ENCODE measurements at places on chromosomes 11 and 22.
A peak's percentile ranks its signal among the peaks of the same experiment; 100 is the strongest.

GRCh38 chr11:120141768-120142423 lies 4.0 kb upstream of the TRIM29 start:
- no peak for DNase-seq

DNA sequence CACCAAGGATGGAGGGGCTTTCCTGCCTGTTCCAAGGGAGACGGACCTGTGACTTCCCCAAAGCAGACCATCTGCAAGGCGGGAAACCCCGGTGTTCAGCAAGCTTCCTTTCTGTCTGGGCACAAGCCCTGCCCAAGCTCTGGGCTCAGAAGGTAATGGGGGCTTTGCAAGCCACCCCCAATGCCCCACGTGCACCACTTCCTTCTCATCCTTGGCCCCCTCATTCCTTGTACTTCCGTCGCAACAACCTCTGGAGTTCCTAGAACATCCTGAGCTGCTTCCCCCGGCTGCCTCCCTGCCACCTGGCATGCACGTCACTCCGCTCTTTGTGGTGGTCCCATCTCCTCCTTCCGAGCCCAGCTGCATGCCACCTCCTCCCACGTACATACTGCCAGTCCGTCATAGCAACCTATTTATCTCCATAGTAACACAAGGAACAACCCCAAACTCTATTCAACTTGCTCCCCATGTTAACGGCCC lies 3.9 kb downstream of the MYEOV start:
- DNase-seq, result no peak

- DNase-seq, result no peak
These were observed 218.6 kb downstream of the ARHGAP42 start for GRCh38 chr11:100905684-100906083.

GRCh38 chr11:132373405-132374143 lies 1003.2 kb downstream of the NTM start:
- no peak for DNase-seq

DNA sequence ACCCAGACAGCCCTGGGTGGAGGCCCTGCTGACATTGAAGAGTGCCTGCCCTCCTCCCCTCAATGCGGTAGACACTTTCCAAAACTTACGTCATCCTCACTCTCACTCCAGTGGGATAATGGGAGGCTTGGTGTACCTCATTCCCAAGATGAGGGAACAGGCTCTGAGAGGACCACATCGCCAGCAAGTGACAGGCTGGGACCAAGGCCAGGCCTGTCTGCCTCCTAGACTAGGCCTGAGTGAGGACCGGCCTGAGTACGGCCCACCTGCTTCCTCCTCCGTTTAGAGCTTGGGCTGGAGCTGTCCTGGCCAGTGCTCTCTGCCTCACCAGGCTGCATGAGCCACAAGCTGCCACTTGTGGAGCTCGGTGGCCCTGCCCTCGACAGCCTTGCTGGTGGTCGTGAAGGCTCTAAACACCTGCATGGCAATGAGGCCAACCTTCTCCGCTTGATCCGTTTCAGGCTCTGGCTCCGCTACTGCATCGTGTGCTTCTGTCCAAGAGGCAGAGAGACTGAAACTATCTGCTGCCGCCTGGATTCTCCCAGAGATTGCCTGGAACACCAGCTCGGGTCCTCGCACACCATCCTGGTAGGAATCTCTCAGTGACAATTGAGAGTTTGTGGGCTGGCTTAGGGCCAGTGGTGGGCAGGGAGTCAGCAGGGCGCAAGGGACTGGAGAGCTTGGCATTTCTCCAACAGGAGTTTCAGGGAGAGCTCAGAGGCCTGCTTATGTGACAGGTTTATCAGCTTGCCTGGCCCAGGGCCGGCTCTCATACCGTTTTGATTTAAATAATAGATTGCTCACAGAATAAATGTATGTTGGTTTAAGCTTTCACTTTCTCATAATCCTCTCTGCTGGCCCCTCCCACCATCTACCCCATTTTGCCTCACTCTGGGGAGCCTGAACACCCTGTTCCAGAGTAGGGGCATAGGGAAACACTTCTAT lies 9.4 kb downstream of the LRRC75B start:
- no peak for DNase-seq

DNA sequence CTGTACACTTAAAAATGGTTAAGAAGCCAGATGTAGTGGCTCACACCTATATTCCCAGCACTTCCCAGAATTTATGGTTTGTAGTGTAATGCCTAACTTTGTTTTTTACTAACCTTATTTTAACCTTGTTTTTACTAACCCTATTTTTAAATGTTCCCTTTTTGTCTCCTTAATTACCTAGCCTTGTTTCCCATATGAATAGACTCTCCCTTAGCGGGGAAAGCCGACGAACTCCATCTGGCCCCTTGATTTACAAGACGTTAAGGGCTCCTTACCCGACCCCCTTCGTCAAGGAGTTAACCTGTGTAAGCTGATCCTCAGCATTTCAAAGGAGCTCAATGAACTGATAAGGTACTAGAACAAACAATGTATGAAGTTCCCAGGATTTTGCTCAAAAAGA lies 17.1 kb downstream of the APOBEC3H start:
- DNase-seq, result no peak

DNA sequence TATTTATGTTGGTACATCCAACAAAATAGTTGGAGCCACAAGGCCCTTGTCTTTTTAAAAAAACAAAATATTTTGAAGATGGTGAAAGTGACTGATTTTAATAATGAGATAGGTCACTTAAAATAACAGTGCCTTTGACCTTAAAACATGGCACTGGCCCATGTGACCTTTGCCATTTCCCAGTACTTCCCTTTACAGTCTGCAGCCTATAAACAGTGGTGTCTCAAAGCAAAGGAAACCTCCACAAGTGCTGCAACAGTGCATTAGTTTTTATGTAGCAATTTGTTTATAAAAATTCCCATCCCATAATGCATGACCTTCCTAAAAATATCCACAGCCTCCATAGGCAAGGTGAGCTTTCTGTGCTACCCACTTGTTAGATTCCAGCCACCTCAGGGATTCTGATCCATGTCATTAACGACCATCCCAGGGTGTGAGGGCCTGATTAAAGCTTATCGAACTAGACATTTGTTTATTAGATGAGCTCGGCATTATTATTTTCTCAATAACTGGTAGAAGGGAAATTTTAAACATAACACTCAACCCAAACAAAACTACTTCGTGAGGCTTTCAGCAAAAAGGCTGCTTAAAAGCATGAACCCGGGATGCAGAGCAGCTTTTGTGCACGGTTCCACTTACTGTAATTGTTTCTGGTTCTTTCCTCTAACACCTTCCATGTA lies 28.0 kb upstream of the CRKL start:
- no peak for DNase-seq

- no peak for DNase-seq
These were observed 30.6 kb upstream of the RFPL3 start for GRCh38 chr22:32327066-32327465.

- DNase-seq, result no peak
These were observed 1.9 kb upstream of the SMDT1 start for GRCh38 chr22:42077486-42078125.

DNA sequence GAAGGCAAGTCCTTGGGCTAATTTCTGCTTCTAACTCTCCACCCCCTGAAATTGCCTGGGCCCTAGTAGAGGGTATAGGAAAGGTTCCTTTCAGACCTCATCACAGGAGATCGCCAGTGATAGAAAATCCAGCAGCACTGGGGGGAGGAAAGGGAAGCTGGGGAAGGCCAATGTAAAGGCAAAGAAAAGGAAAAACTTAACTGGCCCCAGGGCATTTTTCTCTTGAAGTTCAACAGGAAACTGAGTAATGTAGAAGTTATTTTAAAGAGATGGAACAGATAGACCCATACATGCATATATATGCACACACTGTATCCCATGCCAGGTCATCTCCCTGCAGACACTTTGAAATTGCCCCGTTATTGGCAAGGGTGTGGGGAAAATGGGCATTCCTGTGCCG lies 134.0 kb downstream of the TRIM44 start:
- DNase-seq, result peak; percentile 64

GRCh38 chr11:65946655-65947054 lies 1.4 kb downstream of the TSGA10IP start:
- DNase-seq, result no peak

DNA sequence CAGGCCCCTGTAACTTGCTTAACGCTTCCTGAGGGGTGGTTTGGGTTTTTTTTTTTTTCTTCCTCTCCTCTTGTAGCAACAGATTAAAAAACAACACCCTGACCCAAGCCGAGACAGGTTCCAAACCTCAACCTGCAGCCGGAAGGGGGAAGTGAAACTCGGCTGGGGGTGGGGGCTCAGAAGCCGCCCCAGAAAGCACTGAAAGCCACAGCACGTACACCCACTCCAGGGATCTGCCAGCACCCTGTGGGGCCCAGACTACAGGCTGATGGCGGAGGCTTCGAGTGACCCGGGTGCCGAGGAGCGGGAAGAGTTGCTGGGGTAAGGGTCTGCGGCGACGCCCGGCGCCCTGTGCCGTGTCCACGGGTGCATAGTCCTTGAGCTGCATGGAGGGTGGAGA lies at the start of gene LSP1:
Gene LSP1 (plus strand): TSS at position 208 of the 400 bp plus-strand sequence. CDS start 61 bp downstream, at position 269.
- DNase-seq, result no peak

GRCh38 chr11:32473282-32473909 lies 38.1 kb upstream of the WT1 start:
- no peak for DNase-seq

- DNase-seq, result no peak
These were observed 36.1 kb downstream of the ME3 start for GRCh38 chr11:86636275-86636674.

DNA sequence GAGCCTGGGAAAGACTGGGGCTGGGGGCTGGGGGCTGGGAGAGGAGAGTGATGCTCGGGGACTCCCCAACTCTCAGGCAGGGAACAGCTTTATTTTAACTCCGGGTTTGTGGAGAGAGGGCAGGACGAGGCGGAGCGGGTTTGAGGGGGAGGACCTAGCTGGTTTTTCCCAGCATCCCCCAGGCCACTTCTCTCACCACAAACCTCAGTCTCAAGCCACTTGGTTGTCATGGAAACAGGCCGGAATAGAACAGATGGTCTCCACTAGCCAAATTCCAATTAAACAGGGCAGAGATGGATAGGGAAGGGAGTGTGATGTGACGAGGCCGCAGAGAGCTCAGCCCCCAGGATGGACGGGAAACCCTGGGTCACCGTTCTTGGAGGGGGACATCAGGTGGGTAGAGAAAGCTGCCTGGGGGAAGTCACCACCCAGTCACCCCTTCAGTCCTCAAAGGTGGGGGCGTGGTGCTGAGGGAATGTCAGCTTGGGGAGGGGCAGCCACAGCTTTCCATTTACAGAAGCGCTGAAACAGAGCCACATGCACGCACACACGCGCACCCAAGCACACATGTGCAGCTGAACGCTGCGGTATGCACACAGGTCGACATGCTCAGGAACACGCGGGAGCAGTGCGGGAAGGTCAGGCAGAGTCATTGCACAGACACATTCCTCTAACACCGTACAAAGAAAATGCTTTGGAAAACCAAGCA lies 19.2 kb downstream of the NECTIN1 start:
- DNase-seq, result no peak

GRCh38 chr11:59186130-59186594 lies 14.2 kb downstream of the DTX4 start:
- DNase-seq, result no peak

DNA sequence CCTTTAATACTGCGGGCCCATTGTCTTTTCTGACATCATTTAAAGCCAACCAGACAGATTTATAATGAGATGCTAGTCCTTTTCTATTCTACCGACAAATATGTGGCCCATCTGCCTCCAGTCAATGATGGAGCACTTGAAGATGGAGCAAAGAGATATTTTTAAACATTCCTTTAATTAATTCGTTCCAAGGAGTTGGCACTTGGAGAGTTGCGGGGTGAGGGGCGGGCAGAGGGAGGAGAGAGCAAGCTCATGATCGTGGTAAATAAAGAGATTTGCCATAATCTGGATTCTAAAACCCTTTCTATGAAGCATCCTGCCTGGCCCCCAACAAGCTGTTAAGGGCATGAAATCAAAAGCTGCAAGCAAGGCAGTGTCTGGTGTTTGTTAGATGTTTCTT lies 5.0 kb downstream of the SLC1A2 start:
- DNase-seq, result no peak

GRCh38 chr11:122791836-122792235 lies 46.5 kb upstream of the CRTAM start:
- no peak for DNase-seq

- DNase-seq, result no peak
These were observed 113.0 kb upstream of the SYT13 start for GRCh38 chr11:45399166-45399565.

DNA sequence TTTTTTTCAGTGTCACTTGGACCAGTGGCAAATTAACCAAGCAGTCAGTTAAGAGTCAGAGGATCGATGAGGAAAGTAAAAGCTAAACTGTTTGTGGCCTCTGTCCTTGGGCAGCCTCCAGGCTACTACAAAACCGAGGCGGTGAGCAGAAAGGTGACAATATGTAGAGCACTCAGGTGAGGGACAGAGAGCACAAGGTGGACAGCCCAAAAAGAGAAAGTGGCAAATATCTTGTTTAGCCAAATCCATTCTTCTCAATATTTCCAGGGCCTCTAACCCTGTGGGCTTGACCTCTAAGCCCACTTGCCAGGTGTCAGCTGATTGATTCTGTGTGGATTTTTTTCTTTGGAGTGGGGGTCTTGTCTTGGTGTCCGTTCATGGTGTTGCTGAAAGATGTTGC lies 4202.2 kb upstream of the OR11H1 start:
- DNase-seq, result no peak

GRCh38 chr11:44351898-44352498 lies 42.1 kb upstream of the ALX4 start:
- DNase-seq, result no peak

DNA sequence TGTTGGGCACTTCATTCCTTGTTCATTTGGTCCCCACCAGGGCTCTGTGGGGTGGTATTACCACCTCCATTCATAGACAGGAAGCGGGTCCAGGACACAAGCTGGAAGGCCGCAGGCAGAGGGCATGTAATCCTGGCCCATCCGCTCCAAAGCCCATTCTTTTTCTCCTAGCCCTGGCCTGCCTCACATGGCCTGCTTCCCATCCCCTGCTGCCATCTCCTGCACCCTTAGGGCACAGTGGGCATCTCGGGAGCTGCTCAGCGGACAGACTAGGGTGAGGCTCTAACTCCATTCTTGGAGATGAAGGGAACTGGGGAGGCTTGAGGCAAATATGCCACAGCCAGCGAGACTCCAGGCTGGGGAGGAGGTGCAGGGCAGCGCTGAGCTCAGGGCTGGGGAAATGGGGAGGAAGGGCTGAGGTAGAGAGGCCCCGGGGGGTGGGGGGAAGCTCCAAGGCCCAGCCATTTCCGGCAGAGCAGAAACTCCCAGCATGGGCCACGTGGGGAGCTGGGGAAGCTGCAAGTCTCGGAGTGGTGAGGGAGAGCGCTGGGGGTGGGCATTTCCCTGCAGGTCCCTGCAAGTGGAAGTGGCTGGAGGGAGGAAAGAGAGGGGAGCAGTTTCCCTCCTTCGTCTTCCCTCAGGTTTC lies 14.3 kb upstream of the BCL9L start:
- DNase-seq, result no peak

- DNase-seq, result peak; percentile 48
These were observed 6.7 kb downstream of the CARD18 start for GRCh38 chr11:105132716-105133511.
